ENCODE measurements at places on chromosomes 5 and 9.
A peak's percentile ranks its signal among the peaks of the same experiment; 100 is the strongest.

GRCh38 chr9:32707326-32707725 is 71.9 kb upstream of the TAF1L start:
- no peak for DNase-seq

- DNase-seq: no peak
These were observed 88.9 kb downstream of the PCSK5 start for GRCh38 chr9:75979362-75979761.

- no peak for DNase-seq
These were observed 135.1 kb upstream of the EFNA5 start for GRCh38 chr5:107805824-107806223.

- DNase-seq: peak; percentile 12
These were observed 96.8 kb downstream of the ZNF608 start for GRCh38 chr5:124649491-124650146.

- no peak for DNase-seq
These were observed 106.3 kb upstream of the MAMDC2 start for GRCh38 chr9:69937360-69937759.

DNA sequence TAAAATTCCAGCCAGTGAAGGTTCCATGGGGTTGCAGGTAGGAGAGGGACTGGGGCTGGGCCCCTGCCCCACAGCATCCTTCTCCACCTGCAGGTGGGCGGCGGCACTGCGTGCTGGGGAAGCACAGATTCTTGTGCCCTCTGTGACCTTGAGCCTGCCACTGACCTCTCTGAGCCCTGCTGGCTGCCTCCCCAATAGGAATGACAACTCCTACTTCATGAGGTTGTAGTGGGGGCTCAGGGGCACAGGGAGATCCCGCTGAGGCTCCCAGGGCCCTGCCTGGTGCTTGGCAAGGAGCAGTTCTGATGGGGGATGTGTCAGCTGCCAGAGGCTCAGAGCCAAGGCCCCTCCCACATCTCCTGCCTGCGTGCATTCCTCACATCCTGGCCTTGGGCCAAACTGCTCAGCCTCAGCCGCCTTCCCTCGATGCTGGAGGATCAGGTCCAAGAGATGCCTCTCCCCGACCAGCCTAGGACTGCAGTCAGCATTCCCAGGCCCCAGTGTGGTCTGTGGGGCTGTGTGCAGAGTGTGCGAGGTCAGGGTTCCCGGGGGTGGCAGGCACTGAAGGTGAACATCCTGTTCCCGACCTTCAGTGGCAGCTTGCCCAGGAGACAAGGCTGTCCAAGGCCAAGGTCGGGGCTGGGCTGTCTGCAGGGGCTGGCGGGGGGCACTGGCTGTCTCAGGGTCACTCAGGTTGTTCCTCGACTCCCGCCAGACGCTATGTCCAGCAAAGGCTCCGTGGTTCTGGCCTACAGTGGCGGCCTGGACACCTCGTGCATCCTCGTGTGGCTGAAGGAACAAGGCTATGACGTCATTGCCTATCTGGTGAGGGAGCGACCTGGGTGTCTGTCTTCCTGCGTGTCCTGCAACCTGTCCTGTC is 7.0 kb downstream of the ASS1 start:
- no peak for DNase-seq

- DNase-seq: no peak
These were observed 961.3 kb upstream of the CTNND2 start for GRCh38 chr5:12865529-12865928.

DNA sequence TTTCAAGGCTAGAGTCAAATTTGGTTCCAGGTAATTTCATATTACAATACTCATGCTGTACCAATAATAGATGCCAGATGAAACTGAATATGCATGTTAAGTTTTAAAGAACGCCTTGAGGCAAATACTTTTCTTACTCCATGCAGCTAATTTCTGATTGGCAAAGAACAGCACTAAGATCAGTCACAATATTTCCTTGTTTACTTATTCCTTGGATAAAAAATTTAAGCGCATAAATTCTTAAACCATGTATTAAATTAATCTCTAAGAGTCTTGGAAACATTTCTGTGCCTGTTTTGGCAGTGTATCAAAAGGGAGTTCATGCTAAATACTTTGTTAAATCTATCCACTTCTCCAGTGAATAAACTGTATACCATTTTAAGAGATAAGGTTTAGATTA is 173.5 kb downstream of the SLC12A2 start:
- DNase-seq: no peak

GRCh38 chr5:112002376-112002775 is 245.4 kb upstream of the NREP start:
- no peak for DNase-seq

DNA sequence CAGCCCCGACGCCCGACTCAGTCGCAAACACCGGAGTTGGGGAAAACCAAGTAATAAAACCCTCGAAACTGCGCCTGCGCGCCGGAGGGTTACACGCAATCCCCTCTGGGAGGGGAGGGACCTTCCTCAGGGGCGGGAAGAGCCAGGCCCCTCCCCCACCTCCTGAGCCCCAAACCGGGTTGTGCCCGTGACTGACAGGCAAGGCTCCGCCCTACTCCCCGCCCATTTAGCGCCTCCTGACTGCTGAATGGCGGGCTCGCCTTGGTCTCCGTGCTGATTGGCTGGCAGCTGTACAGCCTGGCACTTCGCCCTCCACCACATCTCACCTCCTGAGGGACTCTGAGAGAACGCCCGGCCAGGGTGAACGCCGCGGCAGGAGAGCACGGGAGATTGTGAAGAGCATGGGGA is at the start of gene PRDM9:
Gene PRDM9, plus strand, starts transcription at position 332 of the 408 bp plus-strand sequence. CDS start 1,425 bp downstream, outside the sequence.
- DNase-seq: peak; percentile 2

- no peak for DNase-seq
These were observed 188.6 kb downstream of the PARP8 start for GRCh38 chr5:50855001-50855400.

GRCh38 chr5:4627131-4627530 is 513.0 kb upstream of the ADAMTS16 start:
- no peak for DNase-seq

GRCh38 chr5:122906768-122907167 is 61.4 kb downstream of the SNX24 start:
- no peak for DNase-seq

GRCh38 chr5:92775711-92776615 is 805.1 kb downstream of the NR2F1-AS1 start:
- DNase-seq: no peak

- DNase-seq: no peak
These were observed 127.6 kb downstream of the RPS23 start for GRCh38 chr5:82150559-82150958.

DNA sequence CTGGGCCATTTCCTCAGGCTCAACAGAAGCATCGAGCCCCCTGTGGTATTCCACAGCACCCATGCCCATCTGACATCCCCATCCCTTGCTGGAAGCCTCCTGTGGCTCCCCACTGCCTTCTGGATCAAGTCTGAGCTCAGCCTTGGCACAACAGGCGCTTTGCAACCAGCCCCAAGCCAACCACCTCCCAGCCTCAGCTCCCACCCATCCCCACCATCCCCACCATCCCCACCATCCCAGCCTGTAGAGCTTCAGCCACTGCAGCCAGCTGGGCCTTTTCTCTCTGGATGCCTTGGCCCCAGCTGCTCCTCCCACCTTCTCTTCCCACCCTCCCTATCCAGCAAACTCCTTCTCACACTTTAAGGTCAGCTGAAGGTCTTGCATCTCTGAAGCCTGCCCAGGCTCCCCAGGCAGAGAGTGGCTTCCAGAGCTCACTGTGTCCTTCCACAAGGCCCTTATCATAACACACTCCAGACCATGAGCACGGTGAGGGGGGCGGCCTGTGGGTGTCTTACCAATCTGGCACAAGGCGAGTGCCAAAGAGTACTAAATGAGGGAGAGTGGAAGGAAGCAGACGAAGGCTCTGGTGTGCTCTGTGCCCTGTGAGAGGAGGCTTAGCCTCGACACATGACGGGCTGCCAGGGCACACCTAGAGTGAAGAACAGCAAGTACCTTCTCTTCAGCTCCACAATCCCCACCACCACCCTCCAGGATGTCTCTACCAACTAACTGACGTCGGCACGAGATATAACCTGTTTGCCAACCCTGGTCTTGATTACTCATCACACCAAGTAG is 6.5 kb downstream of the HIGD2A start:
- no peak for DNase-seq

DNA sequence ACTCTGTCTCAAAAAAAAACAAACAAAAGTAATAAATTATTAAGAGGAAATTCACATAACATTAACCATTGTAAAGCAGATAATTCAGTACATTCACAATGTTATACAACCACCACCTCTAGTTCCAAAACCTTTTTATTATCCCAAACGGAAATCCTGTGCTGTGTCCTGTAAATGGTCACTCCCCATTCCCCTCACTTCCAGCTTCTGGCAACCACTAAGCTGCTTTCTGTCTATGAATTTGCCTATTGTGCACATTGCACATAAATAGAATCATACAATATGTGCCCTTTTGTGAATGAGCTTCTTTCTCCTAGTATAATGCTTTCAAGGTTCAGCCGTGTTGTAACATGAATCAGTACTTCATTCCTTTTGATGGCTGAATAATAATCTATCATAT is 20.8 kb downstream of the C9orf152 start:
- no peak for DNase-seq

DNA sequence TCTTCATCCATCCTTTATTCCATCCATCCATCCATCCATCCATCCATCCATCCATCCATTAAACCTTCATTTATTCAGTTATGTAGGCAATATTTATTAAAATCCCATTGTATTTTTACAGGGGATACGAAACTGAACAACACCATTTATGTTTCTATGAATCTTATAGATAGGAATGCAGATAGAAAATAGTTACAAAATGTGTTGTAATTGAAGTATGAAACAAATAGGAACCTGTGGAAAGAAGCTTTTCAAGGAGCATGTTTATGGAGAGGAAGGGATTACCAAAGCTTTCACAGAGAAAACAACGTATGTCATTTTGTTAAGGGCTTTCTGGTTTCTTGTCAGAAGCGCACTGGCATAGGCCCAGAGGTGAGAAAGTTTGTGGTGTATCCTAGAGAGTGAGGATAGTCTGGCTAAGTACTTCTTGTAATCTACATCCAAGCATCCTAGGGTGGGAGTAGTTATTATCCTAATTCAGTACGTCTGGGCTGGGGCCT is 184.0 kb downstream of the CNTLN start:
- DNase-seq: no peak

GRCh38 chr9:134551644-134552348 is 89.8 kb upstream of the COL5A1 start:
- no peak for DNase-seq

- no peak for DNase-seq
These were observed 74.6 kb upstream of the HSPA9 start for GRCh38 chr5:138649775-138650174.

DNA sequence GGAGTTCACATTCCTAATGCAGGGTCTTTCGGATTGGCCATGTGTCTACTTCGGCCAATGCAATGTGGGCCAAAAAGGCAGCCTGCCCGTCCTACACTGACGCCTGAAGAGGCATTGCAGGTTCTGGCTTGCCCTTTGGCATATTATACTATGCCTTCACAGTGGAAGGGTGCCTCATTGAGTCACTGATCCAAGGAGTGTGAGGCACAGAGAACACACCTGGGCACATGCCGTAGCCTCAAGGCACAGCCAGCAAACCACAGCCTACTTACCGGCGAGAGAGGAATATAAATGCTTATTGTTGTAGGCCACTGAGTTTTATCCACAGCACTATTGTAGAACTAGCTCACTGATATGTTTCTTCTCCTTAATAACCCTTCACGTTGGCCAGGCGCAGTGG is 409.6 kb downstream of the GADD45G start:
- DNase-seq: no peak

DNA sequence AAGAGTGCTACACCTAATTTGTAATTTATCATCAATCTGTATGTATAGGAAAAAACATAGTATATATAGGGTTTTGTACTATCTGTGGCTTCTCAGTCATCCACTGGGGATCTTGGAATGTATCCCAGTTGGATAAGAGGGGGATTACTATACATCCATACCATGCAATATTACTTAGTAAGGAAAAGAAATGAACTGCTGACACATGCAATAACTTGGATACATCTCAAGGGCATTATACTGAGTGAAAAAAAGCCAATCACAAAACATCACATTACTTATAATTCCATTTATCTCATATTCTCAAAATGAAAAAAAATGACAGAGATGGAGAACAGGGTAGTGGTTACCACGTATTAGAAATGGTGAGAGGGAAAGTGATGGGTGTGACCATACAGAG is 108.3 kb upstream of the RGS7BP start:
- DNase-seq: no peak

GRCh38 chr5:2894736-2895135 is 143.3 kb upstream of the IRX2 start:
- DNase-seq: no peak

- DNase-seq: no peak
These were observed 3.2 kb upstream of the NUP214 start for GRCh38 chr9:131122158-131122557.

DNA sequence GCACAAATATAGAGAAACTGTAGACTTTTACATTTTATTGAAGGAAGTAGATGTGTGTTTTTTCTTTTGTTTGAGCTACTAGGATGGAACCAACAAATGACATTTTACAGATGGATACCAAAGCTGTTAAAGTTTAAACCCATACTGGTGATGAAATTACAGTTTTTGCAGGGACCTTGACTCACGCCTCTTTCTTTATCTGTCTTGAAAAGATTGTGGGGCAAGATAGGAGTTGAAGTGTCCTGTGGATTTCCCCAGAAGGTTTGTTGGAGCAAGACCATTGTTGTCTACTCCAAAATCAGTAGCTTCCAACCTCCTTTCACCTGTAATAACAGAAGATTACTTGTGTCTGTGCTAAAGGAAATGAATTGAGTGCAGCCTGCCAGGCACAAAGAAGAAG is 4.1 kb upstream of the C5orf63 start:
- DNase-seq: no peak

GRCh38 chr5:74538206-74538661 is 102.3 kb downstream of the ENC1 start:
- DNase-seq: no peak

DNA sequence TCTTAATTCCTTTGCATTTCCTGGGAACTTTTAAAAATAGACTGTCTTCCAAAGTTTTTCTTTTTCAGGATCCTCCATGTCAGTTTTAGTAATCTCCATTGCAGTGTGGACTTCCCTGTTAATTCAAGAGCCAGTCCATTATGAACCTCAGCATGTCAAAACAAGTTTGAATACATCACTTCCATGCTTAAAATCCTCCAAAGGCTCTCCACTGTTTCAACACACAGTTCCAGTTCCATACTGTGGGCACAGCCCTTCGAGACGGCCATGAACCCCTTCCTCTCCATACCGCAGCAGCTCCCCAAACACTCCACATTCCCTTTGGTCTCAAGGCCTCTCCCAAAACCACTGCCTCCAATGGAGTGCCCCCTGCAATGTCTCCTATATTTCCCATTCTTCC is 19.5 kb downstream of the LIFR start:
- no peak for DNase-seq

DNA sequence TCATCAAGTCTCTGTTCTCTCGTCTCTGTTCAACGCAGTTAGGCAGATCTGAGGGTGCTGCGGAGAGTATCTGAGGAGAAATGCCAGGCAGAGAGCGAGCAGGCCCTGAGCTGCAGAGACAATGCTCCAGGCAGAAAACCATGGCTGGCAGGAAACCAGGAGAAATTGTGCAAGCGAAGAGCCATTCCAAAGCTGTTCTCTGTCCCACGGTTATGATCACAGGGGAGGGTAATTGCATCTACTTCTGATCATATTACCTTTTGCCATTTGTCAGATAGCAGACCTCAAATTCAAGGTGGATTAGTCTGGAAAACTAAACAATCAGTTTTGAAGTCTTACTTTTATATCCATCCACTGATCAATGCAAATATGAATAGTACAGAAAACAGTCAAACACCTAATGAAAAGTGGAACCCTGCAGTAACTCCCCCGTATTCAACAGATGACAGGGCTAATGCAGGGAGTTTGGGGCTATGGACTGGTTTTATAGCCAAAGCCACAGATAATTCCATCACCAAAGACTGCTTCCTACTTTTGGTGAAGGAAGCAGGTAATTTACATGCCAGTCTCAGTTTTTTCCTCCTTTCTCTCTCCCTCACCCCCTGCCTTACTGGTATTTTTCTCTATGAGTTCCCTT is 228.0 kb downstream of the DCP2 start:
- DNase-seq: no peak
